ENCODE measurements at places on chromosomes 2 and 18.

DNA sequence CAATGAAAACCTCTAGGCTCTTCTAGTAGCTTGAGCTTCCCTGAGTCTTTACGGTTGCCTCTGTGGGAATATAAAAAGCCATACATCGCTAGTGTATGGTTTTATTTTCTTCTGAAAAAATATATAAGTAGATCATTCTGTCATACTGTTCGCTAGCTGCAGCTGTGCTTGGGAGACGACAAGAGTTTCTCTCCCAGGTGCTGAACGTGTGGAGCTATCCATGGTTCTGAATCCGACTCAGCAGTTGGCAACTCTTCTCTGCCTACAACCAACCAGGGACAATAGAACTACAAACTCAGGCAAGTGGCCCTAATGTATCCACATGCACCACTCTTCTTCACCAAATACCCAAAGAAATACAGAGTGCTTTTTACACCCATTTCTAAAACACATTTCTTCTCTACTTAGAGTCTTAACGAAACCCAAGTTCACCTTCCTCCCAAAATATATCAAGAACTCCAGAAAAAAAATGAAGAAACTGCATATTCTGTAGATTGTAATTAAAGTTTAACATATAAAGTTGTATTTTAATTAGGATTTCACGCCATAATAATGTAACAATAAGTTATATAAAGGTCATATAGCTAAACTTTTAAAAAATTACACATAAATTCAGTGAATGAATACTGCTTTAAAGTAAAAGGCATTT is 2.2 kb upstream of the KCNH7 start:
- no peak for DNase-seq

GRCh38 chr2:26657265-26657664 is 16.1 kb upstream of the CIB4 start:
- no peak for DNase-seq

DNA sequence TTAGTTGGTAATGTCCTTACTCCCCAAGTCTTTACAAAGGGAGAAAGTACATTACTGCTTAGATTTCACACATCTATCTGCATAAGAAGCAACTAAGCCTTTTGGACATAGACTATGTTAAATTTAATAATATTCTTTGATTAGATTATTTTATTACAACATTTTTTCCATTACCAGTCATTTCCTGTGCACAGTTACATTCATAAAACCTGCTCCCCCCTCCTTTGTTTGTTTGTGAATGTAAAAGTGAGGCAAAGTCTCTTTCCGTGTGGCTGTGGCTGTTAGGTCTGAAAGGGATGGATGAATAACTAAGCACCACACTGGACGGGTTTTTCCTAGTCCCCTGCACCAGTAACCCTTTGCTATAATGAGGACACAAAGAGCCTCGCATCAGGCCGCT is 9.6 kb downstream of the PTGR3 start:
- DNase-seq, result no peak

DNA sequence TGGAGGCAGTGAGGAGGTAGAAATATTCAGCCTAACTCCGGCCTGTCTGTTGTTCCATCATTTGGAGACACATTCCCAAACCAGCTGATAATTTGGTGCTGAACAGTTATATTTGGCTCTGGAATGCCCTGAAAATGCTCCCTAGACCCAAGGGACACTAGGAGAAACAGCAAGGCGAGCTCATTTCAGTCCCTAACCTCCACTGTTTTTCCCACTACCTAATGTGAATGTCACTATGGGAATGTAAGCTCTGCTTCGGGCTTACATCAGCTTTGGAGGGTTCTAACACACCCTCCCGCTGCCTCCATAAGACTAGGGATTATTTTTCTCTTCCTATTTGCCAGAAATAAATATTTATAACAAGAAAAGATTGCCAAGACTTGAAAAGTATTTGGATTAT is 103.5 kb downstream of the ANTXR1 start:
- no peak for DNase-seq

DNA sequence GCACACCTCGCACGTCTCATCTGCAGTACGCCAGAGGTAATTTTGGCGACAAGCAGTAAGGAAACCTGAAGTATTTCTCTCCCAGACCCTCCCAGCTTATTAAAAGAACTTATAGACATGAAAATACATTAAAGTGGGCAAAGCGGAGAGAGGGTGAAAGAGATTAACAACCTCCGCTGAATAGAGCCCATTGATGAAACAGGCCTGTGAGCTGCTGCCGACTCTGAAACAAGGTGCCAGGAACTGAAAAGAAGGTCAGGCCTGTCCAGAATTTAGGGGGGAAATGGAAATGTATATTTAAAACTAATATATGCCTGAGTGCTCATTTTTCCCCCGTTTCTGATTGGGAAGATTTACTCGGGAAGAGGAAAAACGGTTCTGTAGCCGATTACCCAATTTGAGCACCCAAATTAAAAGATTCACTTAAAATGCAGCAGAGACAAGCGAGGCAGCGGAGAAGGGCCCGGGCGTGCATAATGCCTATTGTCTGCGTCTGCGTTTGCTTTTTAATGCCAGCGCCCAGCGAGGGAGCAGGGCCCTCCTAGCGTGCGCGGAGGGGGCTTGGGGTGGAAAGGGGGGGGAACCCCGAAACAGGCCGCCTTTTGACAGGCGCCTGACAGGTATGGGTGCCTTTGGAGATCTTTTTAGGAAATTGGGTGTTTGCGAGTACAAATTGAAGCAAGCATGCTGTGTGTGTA is 316.2 kb downstream of the GBX2 start:
- DNase-seq, result no peak
